SK-N-DZ (cell line): ENCODE measurements at places on chromosomes 6 and 20.

GRCh38 chr6:25617997-25618396 is 34.0 kb upstream of the SCGN start:
- DNase-seq: no peak

GRCh38 chr20:58997141-58997770 is 9.8 kb downstream of the CTSZ start:
- no peak for DNase-seq

GRCh38 chr20:56953048-56953586 is 313.3 kb downstream of the BMP7 start:
- no peak for DNase-seq

- no peak for DNase-seq
These were observed 2.0 kb upstream of the SLC17A3 start for GRCh38 chr6:25875926-25876602.

GRCh38 chr6:10112871-10113549 is 301.9 kb downstream of the TFAP2A start:
- DNase-seq: no peak

DNA sequence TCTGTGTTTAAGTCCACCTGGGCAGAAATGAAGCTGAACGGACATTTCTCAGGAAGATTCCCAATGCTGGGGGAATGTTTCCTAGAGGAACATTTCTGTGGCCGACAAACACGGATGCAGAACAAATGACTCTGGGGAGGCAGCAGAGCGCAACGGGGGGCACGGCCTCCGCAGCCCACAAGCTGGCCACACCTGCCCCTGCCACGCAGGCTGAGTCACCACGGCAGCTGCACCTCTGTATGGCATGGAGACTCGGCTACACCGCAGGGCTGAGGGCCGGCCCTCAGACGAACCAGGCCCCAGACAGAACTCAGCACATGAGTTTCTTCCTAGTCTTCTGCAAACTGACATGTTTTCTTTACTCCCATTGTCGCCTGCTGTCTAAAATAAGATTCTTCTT is 10.0 kb upstream of the PRR18 start:
- DNase-seq: no peak

DNA sequence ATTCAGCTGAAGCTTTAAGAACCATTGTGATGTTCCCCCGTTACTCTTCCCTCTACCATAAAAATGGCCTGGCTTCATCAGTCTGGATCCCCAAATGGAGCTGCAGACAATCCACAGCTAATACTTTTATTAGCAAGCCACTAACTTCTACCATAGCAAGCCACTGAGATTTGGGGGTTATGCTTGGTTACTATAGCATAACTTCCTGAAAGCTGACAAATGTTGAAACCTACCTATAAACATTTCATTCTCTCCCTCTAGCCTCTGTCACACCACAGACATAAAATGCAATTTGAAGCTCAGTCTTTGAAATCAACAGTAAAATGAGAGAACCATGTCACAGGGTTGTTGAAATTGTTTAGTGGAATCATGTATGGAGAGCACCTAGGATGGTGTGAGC is 3.0 kb upstream of the HTR1E start:
- no peak for DNase-seq

DNA sequence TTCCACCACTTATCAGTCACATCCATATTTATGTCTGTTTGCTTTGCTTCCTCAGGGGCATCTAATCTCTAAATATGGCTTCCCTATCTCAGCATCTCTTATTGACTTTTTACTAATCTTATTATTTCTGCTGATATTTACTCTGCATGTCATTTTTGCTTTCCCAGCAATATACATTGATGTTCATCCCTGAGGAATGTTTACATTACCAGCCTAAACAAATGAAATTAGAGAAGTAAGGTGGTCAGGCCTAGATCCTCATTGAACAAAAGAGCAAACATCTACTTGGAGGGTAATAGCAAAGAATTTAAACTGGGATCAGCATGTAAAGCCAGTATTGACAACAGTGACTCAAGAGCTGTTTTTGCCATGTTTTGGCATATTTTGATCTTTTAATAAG is 546.4 kb downstream of the MMUT start:
- no peak for DNase-seq

DNA sequence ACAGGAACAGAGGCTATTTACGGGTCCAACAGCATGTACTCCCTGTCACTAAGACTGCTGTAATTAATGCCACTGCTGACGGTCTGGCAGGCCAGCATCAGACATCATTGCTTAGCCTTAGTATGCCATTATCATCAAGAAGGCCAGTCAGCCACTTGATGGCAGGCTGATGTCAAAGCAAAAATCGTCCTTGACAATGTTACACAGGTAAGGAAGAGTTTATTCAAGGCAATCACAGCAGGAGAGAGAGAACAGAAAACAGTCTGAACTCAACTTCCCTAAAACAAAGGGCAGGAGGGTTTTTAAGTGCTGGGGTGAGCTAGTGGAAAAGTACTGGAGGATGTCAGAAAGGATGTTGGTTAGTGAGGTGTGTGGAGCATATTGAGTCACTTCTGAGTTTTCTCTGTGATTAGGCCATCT is 25.1 kb downstream of the FKBP1C start:
- no peak for DNase-seq

- no peak for DNase-seq
These were observed 512.6 kb upstream of the MAP3K7 start for GRCh38 chr6:91099479-91099878.

DNA sequence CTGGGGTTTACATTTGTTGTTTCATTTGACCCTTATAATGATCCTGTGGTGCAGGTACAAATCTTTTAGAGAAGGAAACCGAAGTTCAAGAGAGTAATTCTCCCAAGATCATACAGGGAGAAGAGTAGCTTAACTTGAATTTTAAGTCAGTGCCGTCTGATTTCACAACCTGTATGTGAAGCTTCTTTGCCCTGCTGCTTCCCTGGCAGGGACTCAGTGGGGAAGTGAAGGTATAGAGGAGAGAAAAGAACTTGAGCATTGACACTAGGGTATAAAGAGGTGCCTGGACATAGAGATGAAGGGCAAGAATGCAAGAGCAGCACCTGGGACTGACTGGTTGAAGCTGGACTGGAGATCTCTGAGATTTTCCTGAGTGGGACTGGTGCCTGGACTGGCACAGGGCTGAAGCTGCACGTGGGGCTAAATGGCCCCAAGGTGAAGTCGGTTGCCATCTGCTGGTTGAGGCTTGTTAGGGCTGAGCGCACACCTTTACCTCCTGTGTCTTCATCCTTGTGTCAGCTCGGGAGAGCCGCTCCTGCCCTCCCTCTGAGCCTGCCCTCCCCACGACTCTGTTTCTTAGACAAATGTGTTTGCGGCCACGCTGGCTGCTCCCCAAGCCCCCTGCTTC is 41.8 kb downstream of the FARS2 start:
- DNase-seq: peak; percentile 26

DNA sequence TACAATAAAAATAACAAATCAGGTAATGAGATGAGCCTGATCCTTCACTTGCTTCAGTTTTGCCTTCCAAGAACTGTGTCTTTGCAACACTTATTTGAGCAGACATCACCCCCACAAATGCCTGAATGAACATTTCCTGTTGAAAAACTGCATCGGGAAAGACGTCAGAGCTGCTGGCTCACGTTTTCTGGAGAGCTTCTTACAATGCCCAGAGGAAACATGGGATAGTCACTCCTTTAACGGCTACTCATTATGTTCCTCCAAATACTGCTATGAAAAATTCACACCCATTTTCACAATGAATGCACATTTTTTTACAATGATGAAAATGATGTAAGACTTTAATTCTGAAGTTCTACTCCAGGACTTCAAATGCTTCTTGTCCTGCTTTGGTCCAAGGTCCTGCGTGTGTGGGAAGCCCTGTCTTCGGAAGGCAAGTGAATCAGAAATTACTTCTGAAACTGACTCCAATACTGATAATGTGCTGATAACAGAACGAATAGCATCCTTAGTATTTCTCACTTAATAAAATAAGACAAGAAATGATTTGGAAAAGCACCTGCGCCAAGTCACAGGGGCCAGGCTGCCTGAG is 238.0 kb downstream of the ANKRD60 start:
- DNase-seq: no peak

- no peak for DNase-seq
These were observed 9.1 kb upstream of the MAPK13 start for GRCh38 chr6:36120979-36121786.

DNA sequence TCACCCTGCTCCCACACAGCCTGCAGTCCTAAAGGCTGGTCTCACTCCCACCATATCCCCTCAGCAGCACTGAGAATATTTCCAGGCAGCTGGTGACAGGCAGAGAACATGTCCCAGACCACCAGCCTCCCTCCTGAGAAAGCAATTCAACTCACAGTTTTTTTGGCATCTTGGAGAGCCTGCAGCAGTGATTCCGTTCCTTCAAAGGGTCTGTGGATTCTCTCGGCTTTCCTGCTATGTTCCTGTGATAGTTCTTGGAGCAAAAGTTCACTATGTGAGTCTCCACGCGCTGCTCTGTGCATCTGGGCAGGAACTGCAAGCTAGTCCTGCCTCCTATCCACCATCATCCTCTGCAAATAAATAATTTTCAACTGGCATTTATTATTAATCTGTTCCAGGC is 448.3 kb upstream of the HSF2 start:
- no peak for DNase-seq

DNA sequence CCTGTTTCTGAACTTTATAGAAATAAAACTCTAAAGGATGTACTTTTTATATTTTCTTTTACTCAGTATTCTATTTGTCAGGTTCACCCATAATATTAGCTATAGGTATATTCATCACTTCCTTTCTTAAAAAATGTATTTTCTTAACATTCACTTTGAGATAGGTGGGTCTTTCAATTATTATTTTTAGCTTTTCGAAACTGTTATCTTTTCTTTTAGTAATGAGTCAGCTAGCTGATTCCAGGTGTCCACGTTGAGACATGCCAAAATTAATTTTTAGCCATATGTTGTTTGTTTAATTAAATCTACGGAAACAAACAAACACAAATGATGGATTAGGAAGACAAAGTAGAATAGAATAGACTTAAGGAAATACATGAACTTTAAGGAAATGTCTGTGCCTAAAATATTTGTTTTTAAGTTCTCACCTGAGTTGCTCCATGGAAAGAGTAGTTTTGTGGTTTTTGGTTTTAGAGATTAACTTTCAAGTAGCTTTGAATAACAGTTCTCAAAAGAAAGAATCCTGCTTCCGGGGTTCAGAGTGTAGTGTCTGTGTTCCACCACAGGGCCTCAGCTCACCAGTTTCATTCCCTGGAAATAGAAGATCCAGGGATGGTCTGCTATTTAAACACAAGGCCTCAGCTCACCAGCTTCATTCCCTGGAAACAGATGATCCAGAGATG is 435.0 kb downstream of the HAO1 start:
- no peak for DNase-seq

GRCh38 chr6:21208081-21208795 is 385.3 kb upstream of the SOX4 start:
- no peak for DNase-seq

DNA sequence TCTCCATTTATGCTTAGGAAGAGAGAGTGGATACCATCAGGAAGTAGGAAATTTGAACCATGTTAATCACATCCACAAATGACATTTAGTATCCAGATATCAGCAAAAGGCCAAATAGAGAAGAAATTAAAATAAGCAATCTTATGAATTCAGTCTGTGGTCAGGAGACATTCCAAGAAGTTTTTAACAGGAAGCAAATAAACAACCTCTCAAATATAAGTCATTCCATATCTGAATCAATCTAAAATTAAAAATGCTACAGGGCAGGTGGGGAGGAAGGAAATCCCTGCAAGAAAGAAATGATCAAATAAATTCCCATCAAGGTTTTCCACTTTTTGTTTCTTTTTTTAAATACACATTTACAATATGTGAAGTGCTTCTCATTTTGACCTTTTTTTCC is 520.6 kb downstream of the LMBRD1 start:
- DNase-seq: no peak

GRCh38 chr20:46358346-46359058 is 47.9 kb downstream of the ELMO2 start:
- no peak for DNase-seq

- no peak for DNase-seq
These were observed 24.5 kb downstream of the BCAS4 start for GRCh38 chr20:50819349-50819748.

- DNase-seq: no peak
These were observed 62.8 kb downstream of the SYNJ2 start for GRCh38 chr6:158044525-158044888.

- peak; percentile 100 for DNase-seq
These were observed 95.5 kb downstream of the KCNB1 start for GRCh38 chr20:49386848-49387580.

- DNase-seq: no peak
These were observed 83.0 kb downstream of the WDR27 start for GRCh38 chr6:169618526-169619490.

- DNase-seq: no peak
These were observed 9.8 kb upstream of the CBFA2T2 start for GRCh38 chr20:33480048-33480447.

- no peak for DNase-seq
These were observed 2.2 kb upstream of the CNR1 start for GRCh38 chr6:88168362-88168761.

GRCh38 chr6:90574610-90575009 is 12.3 kb downstream of the MAP3K7 start:
- DNase-seq: no peak

- no peak for DNase-seq
These were observed 12.0 kb downstream of the RRAGD start for GRCh38 chr6:89400050-89400449.

GRCh38 chr6:46000905-46001304 is 14.8 kb downstream of the CLIC5 start:
- no peak for DNase-seq

GRCh38 chr20:45998761-45999160 is 9.9 kb upstream of the MMP9 start:
- no peak for DNase-seq

DNA sequence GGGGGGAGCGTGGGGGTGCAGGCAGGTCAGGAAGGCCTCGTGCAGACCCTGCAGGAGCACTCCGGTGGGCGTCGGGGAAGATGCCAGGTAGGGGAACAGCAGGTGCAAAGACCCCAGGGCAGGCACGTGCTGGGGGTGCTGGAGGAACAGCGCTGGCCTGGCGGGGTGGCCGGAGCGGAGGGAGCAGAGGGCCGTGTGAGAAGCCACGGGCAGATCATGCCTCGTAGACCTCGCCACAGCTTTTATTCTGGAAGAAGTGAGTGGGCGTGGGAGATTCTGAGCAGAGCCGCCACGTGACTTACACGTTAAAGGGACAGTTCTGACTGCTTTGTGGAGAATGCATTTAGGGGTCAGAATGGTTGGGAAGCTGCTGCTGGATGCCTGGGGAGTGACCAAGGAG is 9.3 kb downstream of the NTSR1 start:
- no peak for DNase-seq

GRCh38 chr6:72218125-72218524 is 331.8 kb downstream of the RIMS1 start:
- peak; percentile 76 for DNase-seq

GRCh38 chr20:62217913-62218773 is 1.9 kb downstream of the HRH3 start:
- no peak for DNase-seq

- DNase-seq: peak; percentile 50
These were observed 4.4 kb downstream of the AMD1 start for GRCh38 chr6:110878751-110879522.

- no peak for DNase-seq
These were observed 1.3 kb downstream of the EPPIN start for GRCh38 chr20:45545754-45546453.
